ENCODE measurements at places on chromosomes 5 and 9.

DNA sequence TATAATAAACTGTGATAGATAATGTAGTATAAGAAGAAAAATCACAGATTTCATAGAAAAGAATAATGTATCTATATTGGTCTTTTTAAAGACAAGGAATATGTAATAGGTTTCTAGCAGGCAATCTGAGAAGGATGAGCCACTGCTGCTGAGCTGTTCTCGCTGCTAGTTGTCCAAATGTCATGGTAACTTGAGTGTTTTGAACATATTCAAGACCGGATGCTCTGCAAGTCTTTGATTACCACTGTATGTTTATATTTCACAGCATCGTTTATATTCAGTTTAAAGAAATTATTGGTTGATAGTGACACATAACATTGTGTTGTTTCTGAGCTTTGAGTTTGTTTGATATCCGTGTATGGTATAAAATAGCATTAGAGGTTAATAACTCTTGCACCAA, 9.6 kb downstream of the C5orf47 start:
- DNase-seq, result no peak

GRCh38 chr5:40775085-40775845, 19.5 kb upstream of the TTC33 start:
- no peak for DNase-seq

GRCh38 chr5:125180231-125180829, 433.9 kb upstream of the ZNF608 start:
- no peak for DNase-seq

GRCh38 chr5:158807946-158808345, 291.8 kb downstream of the EBF1 start:
- DNase-seq, result no peak

DNA sequence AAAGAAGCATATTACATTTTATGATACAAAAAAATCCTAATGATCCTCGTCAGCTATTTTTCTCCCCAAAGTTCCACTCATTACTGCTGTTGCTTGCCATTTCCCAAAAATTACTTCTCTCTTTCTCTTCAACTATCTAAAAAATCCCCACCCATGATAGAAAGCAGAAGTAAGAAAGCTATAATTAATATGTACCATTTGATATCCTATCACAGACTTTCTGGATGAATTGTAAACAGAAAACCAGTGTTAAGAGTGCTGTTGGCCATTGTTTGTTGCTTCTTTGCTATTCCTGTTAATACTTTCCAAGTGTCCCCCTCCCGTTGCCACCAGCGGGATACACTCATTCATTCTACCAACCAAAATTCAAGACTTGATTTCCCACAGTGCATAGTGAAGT, 136.3 kb upstream of the SMARCA2 start:
- DNase-seq, result no peak

DNA sequence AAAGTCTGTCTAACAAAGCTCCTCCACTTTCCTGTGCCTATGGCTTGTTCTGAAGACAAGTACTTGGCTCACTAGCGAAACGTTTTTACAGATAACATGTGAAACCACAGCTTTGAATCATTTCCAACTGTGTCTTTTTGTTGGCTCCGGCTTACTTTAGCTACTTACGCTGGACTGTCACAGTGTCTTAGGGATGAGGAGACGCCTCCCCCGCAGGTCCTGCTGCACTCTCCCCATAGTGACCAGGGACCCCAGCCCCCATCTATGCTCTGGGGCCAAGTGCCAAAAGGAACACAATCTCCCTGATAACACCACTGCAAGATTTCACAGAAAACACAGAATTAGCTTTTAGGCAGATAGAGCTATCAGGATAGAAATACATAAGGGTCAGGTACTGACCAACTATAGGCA, 219.1 kb downstream of the ADAMTS6 start:
- DNase-seq, result no peak

DNA sequence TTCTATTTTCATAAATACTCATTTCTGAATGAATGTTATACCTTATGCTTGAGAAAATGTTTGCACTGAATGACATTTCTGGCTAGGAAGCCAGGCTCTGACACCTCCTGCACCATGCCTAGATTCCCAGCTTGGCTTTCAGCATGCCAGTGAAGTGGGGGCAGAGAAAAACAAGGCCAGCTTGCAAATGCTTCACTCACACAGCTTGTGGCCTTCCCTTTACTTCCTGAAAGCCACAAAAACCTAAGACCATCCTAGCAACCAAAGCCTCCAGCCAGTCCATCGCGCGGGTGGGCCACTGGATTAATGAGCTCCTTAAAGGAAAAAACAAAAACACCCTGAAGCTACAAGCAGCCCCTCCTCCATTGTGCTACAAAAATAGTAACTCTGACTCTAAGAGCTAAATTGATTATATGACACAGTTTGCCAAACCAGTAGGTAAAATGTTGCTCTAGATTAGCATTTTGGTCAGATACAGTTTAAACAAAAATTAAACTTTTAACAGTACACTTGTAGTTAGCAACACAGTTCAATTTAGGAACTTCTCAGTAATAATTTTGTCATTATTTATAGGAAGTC, 159.9 kb downstream of the TSSK1B start:
- DNase-seq, result no peak

GRCh38 chr9:21499912-21500311, 17.8 kb upstream of the IFNE start:
- DNase-seq, result no peak

GRCh38 chr5:73155271-73156222, 17.4 kb upstream of the TMEM174 start:
- DNase-seq, result no peak

DNA sequence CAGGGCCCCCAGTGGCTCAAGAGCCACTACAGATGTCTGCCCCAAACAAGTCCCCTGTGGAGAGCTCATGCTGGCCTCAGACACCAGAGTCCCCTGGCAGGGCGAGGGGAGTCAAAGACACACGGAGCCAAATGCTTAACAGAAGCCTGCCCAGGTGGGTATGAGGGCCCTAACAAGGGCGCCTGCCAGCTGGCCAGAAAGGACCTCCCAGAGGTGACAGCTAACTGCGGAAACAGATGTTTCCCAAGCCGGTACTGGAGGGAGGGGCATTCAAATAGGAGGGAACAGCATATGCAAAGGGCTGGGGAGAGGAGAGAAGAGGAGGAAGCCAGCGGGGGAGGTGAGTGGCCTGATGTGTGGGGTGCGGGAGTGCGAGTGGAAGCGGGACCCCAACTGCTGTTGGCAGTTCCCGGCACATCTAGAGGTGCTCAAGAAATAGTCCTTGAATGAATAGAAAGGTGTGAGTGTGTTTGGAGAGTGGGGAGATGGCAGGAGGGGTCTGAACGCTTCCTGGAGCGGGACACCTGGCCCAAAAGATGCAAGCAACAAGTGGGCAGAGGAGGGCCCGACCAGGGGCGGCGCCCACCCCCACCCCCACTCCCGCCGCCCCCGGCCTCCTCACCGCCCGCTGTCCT, 824 bp downstream of the MXD3 start:
- no peak for DNase-seq

- no peak for DNase-seq
These were observed 141.1 kb downstream of the AUH start for GRCh38 chr9:91220491-91221135.

DNA sequence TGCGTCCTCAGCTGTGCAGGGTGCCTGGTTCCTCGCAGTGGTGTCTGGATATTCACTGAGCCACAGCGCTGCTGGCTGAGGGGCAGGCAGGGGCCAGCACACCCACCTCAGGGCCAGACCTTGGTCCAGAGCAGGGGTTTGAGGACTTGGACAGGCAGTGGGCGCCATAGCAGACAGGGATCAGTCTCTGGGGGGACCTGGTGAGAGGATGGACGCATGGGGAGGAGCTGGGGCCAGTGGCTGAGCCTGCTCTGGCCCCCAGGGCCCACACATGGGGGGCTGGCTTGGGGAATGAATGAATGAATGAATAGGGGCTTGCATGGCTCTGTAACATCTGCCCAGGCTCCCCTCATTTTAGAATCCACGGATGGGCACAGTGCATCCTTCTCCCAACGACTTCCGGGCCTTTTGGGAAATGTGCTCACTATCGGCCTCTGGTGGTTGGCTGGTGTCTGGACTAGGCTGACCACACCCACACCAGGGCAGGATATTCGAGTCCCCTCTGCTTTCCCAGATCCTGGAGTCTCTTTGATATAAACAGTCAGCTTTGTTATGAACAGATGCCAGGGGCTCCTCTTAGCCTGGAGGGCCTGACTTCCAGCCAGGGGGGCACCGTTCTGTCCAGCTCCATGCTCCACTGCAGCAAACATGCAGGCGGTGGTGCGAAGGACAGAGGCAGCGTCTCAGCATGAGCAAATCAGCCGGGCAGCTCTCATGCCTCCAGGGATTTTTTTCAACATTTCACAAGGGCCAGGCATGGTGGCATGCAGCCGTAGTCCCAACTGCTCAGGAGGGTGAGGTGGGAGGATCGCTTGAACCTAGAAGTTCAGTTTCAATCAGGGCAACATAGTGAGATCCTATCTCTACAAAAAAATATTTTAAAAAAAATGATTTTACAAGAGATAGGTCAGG, 62.6 kb downstream of the NEK6 start:
- DNase-seq, result peak; percentile 56

DNA sequence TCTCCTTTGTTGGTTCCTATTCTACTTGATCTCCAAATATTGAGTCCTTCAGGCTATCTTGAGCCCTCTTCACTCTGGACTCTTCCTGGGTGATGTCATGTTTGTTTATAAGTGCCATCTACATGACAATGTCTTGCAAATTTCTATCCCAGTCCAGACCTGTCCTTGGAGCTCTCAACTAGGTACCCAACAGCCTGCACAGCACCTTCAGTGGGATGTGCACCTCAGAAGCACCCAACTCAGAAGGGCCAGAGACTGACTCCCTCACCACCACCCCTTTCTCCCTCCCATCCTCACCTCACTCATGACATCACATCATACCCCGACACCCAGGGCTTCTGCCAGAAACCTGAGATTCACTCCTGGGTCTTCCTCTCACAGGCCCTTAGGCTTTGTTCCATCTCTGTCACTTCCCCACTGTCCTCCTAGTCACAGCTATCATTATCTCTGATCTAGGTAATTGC, 14.4 kb downstream of the TXN start:
- no peak for DNase-seq

GRCh38 chr9:13111778-13112177, 167.7 kb downstream of the MPDZ start:
- no peak for DNase-seq
